ENCODE measurements at places on chromosomes 2 and 18.

DNA sequence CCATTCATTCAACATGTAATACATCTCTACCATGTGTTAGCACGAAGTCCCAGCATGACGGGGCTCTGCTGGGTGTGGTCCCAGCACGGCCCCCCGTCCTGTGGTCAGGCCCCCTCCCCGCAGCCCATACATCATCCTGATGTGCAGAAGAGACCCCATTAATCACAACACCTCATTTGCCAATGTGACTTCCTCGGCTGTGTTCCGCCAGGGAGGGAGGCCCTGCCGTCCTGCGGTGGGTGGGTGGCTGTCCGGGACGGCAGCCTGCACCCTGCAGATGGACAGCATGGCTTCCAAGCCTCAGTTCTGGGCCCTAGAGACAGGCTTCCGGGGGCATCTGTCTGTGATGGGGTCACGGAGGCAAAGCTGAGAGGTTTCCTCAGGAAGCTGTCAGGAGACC is 254.0 kb downstream of the CYP26B1 start:
- DNase-seq, result no peak

DNA sequence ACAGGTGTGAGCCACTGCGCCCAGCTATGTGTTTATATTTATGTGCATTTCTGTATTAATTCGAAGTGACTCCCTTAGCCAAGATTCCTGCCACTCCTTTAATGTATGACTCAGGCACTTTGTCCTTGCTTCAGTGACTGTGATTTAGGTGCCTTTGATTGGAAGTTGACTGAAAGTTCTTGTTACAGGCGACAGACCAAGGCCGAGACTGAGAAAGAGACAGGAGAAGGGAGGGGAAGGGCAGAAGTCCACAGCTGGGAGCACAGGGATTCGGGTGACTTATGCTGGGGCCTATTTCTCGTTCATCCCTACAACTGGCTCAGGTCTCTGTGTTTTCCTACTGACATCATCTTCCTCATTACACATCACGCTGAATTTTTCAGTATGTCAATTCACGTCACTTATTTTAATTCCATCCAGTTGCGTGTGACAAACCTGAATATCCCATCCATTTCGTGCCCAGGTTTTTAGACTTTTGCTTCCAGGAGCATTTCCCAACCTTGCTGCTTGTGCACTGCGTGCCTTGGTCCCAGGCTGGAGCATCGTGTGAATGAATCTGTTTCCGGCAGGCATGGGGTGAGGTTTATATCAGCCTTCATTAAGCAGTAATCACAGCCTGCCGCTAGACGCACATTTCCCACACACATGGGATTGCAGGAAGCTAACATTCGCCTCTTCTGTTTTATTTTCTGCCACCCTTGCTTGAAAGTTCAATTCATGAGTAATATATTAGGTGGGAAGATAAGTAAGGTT is 42.4 kb downstream of the TMEM18 start:
- DNase-seq, result no peak

GRCh38 chr2:27906074-27906473 is 15.5 kb downstream of the BABAM2 start:
- DNase-seq, result no peak

DNA sequence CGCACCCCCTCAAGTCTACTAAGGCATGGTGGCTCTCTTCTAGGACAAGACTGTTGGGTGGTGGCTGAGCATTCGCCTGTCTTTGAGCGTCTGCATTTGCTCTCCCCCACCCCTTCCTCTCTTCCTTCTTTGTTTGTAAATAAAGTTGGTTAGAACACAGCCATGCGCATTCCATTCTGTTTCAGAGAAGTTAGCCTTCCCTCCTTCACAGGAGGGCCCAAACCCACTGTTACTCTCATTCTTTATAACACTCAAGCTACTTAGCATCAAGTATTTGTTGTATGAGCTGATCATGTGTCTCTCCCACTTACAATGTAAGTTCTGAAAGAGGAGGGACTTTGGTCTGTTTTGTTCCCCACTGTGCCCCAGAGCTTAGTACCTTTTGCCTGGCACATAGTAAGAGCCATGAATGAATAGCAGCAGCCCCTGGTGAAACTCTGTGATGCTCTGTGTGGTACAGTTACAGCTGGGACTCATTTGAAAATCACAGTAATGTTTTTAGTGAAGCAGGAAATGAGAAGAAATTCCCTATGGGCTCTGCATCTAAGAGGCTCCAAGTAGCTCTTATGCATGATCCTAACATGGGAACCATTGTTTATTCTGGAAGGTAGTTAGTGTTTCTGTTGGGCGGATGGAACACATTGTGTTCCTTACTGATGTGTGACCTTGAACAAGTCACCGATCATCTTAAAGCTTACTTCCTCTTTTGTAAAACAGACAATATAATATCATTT is 7.7 kb downstream of the MGAT5 start:
- no peak for DNase-seq

- DNase-seq, result no peak
Measured at GRCh38 chr2:109516445-109517117, 97.2 kb downstream of the SEPTIN10 start.
